ENCODE measurements at places on chromosomes 4 and X. TPM values are rescaled to one million over a fixed set of nuclear protein-coding genes. Genes with fewer than 3 reads are reported as not detected.

DCAF12L1 gene
- not detected for total RNA-seq

MAGED4B gene
- not detected for total RNA-seq

NEUROG2 gene
- total RNA-seq: not detected

MID1 gene
- not detected for total RNA-seq

STATH gene
- total RNA-seq: not detected

SERTM2 gene
- not detected for total RNA-seq

CHRNA9 gene
- total RNA-seq: not detected

GPC3 gene
- not detected for total RNA-seq

ADH7 gene
- total RNA-seq: not detected

MAGEA10 gene
- total RNA-seq: not detected

PROM1 gene
- total RNA-seq: not detected

PPP1R2C gene
- total RNA-seq: not detected

DCUN1D4 gene
- 35.1 TPM for total RNA-seq

GRCh38 chr4:35970366-35970960 is 273.9 kb downstream of the ARAP2 start:
- no peaks in the 10 kb centered on the region for H3K4me1 ChIP-seq
- no peak for DNase-seq
- no peak overlapping the region for H3K4me3 ChIP-seq
- H3K27ac ChIP-seq: no peak overlapping the region
- no peaks in the 10 kb centered on the region for H3K27me3 ChIP-seq

- H3K27ac ChIP-seq: no peak overlapping the region
- no peak overlapping the region for H3K4me3 ChIP-seq
- no peaks in the 10 kb centered on the region for H3K36me3 ChIP-seq
- H3K27me3 ChIP-seq: no peaks in the 10 kb centered on the region
Measured at GRCh38 chrX:52341493-52341892, 27.3 kb upstream of the XAGE2 start.

DNA sequence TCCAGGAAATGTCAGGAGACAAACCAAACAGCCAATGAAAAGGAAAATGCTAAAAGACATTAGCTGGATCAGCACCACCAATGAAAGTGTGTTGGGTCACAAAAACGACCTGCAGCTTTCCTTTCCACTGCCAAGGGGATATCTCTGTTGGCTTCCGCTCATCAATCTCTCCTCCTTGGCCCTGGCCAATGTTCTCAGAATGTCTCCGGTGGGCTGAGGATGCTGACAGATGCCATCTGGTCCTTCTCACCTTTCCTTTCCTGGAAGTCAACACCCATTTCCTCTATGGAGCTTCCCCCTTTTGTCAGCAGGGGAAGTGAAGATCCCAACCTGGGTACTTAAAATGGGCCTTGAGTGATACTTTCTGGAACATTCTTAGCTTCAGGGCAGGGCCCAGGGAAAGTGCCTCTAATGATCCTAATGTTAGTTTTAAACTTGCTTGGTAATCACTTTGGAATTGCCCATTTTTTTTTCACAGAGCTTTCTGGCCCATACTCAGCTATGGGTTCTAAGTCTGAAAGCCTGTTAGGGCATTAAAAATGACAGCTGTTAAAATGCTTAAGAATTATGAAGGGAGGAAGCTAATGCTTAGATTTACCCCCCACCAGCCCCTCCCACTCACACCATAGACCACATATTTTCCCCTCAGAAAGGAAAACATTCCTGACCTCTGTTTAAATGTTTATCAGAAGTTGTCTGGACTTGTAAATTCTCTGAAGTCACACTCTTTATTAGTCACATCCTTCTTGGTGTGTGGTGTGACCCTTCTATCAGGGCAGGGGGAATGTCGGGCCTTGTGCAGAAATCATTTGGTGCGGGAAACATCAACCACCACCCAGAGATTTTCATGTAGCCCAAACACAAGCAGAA is 29.2 kb downstream of the IGFBP7 start:
- peak overlapping the region; percentile 70 for H3K27ac ChIP-seq
- H3K36me3 ChIP-seq: no peaks in the 10 kb centered on the region
- H3K4me3 ChIP-seq: no peak overlapping the region
- H3K27me3 ChIP-seq: no peaks in the 10 kb centered on the region
- H3K4me1 ChIP-seq: peaks cover 36% of the 10 kb centered on the region

GRCh38 chr4:142265946-142266345 is 580.2 kb downstream of the INPP4B start:
- no peak for DNase-seq
- no peaks in the 10 kb centered on the region for H3K27me3 ChIP-seq
- no peak overlapping the region for H3K4me3 ChIP-seq
- no peaks in the 10 kb centered on the region for H3K4me1 ChIP-seq

DNA sequence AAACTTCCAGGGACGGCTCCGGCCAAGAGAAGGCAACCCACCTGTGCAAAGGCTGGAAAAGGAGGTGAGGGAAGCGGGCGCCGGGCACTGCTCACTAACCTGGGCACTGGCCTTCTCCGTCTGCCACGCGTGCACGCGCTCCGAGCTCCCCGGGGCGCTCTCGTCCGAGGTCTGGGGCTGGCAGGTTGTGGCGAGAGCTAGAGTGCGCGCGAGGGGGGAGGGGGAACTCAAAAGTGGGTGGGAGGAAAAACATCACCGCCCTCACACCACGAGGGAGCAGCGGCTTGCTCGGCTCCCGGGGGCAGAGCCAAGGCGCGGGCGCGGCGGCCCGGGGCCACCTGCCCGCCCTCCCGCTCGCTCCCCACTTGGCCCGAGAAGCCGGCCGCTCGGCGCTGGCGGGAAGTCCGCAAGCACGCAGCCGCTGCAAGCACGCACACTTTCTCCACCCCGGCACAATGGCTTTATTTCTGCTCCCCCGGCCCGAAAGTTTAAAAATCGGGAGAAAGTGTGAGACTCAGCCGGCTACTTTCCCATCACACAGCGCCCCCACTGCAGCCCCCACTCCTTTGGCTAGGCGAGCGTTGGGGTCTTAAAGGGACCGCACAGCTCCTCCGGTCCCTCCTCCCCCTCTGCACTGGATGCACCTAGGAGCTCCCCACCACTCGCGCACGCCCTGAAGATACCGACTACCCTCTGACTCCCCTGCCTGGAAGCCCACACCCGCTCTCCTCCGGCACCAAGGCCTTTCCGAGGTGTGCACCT is at the start of gene CHRDL1:
Gene CHRDL1 (minus strand): TSS at position 173 of the 762 bp plus-strand sequence. CDS start 3,636 bp downstream, outside the sequence.
- H3K27me3 ChIP-seq: peaks cover 3% of the 10 kb centered on the region
- DNase-seq: no peak
- no peak within 1 kb of the TSS for H3K4me3 ChIP-seq
- H3K4me1 ChIP-seq: peaks cover 4% of the 10 kb centered on the region
- no peaks in the 10 kb centered on the region for H3K36me3 ChIP-seq

DNA sequence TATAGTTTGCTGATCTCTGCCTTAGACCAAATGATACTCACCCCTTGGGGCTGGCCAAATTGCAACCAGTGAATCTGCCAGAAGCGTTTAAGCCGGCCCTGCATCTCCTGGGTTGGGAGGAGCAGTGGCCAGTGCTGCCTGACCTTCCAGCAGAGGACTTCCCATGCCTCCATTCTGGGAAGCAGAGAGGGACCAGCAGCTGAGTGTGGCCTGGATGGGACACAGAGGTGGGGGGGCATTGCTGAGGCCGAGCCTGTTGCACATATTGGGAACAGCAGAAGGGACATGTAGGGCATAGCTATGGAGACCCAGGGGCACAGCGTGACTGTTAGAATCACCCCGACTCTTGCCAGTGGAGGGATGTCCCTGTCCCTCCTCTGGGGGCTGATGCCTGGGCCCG is 93.3 kb downstream of the CPZ start:
- no peak overlapping the region for H3K4me3 ChIP-seq
- no peak for DNase-seq
- H3K4me1 ChIP-seq: no peaks in the 10 kb centered on the region
- no peak overlapping the region for H3K27ac ChIP-seq
- H3K27me3 ChIP-seq: no peaks in the 10 kb centered on the region
- no peaks in the 10 kb centered on the region for H3K36me3 ChIP-seq

- H3K27me3 ChIP-seq: no peaks in the 10 kb centered on the region
- no peaks in the 10 kb centered on the region for H3K4me1 ChIP-seq
- no peak for DNase-seq
Measured at GRCh38 chr4:163693776-163694175, 199.3 kb downstream of the TMA16 start.

DNA sequence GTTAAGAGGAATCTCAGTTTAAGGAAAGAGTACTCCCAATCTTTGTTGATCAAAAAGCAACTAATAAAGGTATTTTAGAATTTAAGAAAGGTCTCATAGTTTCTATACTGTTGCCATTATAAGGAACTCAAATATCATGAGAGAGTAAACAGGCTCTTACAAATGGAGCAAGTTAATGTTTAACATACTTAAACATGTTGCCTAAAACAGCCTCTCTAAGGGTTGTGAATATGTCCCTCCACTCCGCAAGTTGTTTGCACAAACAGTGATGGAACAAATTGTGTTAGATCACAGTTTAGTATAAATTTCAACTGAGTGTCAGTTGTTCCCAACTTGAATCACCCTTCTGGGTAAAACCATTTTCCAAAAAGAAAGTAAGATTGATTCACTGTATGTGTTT is 1678.3 kb downstream of the PCDH19 start:
- H3K27me3 ChIP-seq: no peaks in the 10 kb centered on the region
- no peaks in the 10 kb centered on the region for H3K36me3 ChIP-seq
- H3K27ac ChIP-seq: no peak overlapping the region
- H3K4me3 ChIP-seq: no peak overlapping the region
- no peak for DNase-seq
- H3K4me1 ChIP-seq: no peaks in the 10 kb centered on the region

GRCh38 chr4:106898621-106899230 is 137.4 kb downstream of the DKK2 start:
- no peaks in the 10 kb centered on the region for H3K4me1 ChIP-seq
- no peaks in the 10 kb centered on the region for H3K27me3 ChIP-seq
- no peak overlapping the region for H3K4me3 ChIP-seq
- H3K27ac ChIP-seq: no peak overlapping the region

DNA sequence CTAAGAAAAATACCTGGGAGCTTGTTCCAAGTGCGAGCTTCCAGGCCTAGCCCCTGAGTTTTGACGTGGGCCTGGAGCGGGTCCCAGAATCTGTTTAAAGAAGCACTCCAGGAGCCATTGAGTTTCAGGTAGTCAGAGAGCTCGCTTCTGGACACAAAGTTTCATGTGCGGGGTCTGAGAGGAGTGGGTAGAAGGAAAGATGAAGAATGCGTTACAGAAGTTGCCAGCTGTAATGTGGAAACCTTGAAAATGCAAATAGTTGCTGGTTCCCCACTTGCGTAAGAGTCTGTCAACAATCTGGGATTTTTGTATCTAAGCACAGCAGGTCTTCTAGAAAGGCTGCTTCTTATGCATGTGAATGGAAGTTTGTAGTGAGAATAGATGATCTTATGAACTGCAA is 77.5 kb upstream of the CLCN4 start:
- no peak overlapping the region for H3K4me3 ChIP-seq
- no peak overlapping the region for H3K27ac ChIP-seq
- H3K4me1 ChIP-seq: peaks cover 11% of the 10 kb centered on the region
- DNase-seq: no peak
- no peaks in the 10 kb centered on the region for H3K27me3 ChIP-seq
- no peaks in the 10 kb centered on the region for H3K36me3 ChIP-seq

DNA sequence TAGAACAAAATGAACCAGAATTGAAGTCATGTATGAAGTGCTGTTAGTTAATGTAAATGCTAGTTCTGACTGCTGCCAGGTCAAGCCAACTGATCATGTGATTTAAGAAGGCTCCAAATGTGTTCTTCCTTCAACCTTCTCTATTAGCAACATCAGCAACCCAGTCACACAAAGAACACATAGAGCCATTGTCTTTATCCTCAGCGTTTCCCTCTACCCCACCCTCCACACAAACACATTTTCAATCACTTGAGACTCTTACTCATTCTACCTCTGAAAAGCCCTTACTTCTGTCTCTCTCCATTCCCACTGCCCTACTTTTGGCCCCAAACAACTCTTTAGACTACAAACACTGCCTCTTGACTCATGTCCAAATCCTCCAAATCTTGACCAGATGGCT is 89.7 kb upstream of the KDR start:
- no peak overlapping the region for H3K4me3 ChIP-seq
- no peaks in the 10 kb centered on the region for H3K36me3 ChIP-seq
- H3K27me3 ChIP-seq: no peaks in the 10 kb centered on the region
- no peaks in the 10 kb centered on the region for H3K4me1 ChIP-seq

- no peak for DNase-seq
- H3K27me3 ChIP-seq: no peaks in the 10 kb centered on the region
- H3K4me3 ChIP-seq: no peak overlapping the region
- no peak overlapping the region for H3K27ac ChIP-seq
- H3K4me1 ChIP-seq: no peaks in the 10 kb centered on the region
Measured at GRCh38 chr4:158625544-158625943, 46.1 kb downstream of the C4orf46 start.

- no peak overlapping the region for H3K27ac ChIP-seq
- H3K27me3 ChIP-seq: no peaks in the 10 kb centered on the region
- no peak overlapping the region for H3K4me3 ChIP-seq
- no peaks in the 10 kb centered on the region for H3K4me1 ChIP-seq
- no peaks in the 10 kb centered on the region for H3K36me3 ChIP-seq
Measured at GRCh38 chr4:14364953-14365536, 637.2 kb upstream of the CPEB2 start.

DNA sequence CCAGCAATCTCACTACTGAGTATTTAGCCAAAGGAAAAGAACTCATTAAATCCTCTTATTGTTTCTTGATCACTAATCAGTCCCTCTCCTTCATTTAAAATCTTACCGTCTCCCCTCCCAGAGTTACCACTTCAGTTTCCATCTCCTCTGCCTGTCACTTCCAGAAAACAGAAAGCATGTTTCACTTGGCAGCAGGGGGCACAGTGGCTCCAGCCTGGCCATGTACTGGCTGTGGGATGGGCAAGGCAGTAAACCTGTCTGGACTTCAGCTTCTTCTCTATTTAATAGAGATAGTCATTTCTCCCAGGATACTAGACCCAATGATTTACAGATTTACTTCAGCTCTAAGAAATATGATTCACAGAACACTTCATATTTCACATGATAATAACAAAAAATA is 63.2 kb downstream of the CD40LG start:
- no peak overlapping the region for H3K27ac ChIP-seq
- H3K36me3 ChIP-seq: peaks cover 19% of the 10 kb centered on the region
- DNase-seq: no peak
- H3K4me3 ChIP-seq: no peak overlapping the region

GRCh38 chrX:111680988-111681779 is at the start of gene ALG13:
TSS of gene ALG13 (plus strand) at chrX:111681170. CDS start at chrX:111681219, 49 bp downstream.
- DNase-seq: peak; percentile 95
- peak within 1 kb of the TSS; percentile 100 for H3K27ac ChIP-seq
- H3K4me3 ChIP-seq: peak within 1 kb of the TSS; percentile 100
- peaks cover 13% of the 10 kb centered on the region for H3K36me3 ChIP-seq
- no peaks in the 10 kb centered on the region for H3K4me1 ChIP-seq
- no peaks in the 10 kb centered on the region for H3K27me3 ChIP-seq

DNA sequence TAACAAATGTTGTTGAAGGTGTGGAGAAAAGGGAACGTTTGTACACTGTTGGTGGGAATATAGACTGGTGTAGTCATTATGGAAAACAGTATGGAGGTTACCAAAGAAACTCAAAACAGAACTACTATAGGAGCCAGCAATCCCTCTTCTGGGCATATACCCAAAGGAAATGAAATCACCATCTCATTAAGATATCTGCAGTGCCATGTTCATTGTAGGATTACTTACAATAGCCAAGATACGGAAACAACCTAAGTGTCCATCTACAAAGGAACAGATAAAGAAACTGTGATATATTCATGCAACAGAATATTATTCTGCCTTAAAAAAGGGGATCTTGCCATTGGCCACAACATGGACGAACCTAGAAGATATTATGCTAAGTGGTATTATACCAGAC is 22.2 kb downstream of the APBB2 start:
- H3K27ac ChIP-seq: no peak overlapping the region
- H3K4me3 ChIP-seq: no peak overlapping the region
- no peaks in the 10 kb centered on the region for H3K36me3 ChIP-seq
- no peaks in the 10 kb centered on the region for H3K27me3 ChIP-seq

GRCh38 chrX:16664074-16664473 is 14.1 kb downstream of the S100G start:
- H3K4me1 ChIP-seq: no peaks in the 10 kb centered on the region
- peaks cover 2% of the 10 kb centered on the region for H3K36me3 ChIP-seq
- peak; percentile 1 for DNase-seq
- H3K27ac ChIP-seq: no peak overlapping the region
- H3K4me3 ChIP-seq: no peak overlapping the region
- H3K27me3 ChIP-seq: no peaks in the 10 kb centered on the region
